ENCODE measurements at places on chromosomes 7 and 10.

- peak; percentile 37 for DNase-seq
Measured at GRCh38 chr10:132411561-132412253, 14.7 kb downstream of the PWWP2B start.

- DNase-seq = no peak
Measured at GRCh38 chr10:86188796-86189558, 177.6 kb downstream of the GRID1 start.

DNA sequence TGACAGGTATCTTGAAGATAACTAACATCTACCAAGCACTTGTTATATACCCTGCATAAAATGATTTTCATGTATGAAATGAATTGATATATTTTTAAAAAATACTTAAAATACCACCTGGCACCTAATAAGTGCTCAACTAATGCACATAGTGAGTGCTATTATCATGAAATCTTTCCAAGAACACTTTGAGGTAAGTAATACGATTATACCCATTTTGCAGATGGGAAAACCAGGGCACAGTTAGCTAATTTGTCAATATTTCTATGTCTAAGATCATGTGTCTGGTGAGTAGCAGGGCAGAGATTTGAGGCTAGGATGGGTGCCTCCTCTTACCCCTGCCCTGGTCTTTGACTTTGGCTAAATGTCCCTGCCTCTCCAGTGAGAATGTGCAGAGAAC lies 6.1 kb downstream of the DMBT1 start:
- no peak for DNase-seq

DNA sequence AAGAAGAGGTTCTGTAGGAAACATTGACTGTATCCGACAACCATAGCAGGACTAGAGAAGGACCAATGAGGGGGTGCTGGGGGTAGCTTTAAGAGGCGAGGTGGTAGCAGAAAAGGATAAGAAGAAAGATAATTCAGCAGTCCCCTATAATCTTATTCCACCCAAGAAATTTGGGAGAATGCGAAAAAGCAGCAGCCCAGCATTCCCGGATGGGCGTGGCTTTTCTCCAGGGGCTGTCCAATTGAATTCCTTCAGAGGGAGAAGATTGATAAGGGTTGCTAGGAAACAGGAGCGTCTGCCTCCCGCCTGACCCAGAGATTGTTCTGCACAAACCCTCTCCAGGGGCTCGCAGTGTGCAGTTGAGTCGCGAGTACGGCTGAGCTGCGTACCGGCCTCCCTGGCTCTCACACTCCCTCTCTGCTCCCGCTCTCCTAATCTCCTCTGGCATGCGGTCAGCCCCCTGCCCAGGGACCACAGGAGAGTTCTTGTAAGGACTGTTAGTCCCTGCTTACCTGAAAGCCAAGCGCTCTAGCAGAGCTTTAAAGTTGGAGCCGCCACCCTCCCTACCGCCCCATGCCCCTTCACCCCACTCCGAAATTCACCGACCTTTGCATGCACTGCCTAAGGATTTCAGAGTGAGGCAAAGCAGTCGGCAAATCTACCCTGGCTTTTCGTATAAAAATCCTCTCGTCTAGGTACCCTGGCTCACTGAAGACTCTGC lies at the start of gene GRM3:
GRM3 (plus strand) TSS at position 349 of the 721 bp plus-strand sequence. CDS start 121,237 bp downstream, outside the sequence.
- DNase-seq = no peak

GRCh38 chr10:119166118-119166500 lies 595 bp upstream of the SFXN4 start:
- DNase-seq = no peak

DNA sequence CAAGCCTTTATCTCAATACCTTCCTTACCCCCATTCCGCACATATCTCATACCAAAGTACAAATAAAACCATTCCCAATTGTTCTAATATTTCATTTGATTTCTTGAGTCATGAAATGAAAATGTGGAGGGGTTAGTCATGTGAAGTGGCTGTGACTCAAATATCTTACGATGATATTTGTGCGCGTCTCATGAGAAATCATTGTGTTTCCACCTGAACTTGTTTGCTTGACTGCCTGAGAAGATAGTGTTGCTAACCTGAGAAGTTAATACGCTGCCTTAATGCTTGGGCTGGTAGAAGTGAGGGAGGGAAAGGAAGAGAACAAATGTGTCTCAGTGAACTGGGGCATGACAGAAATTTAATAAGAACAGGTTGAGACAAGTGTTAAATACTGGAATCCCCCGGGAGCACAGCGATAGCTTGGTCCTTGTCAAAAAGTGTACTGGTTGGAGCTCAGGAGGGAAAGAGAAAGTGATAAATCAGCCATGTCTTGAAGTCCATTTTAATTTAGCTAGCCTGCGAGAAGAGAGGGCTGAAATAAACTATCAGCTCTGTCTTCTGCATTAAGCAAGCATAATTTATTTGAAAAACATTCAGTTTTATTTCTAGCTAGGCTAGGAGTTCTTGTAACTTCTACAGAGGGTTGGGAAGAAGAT lies 7.2 kb upstream of the EPHA1 start:
- DNase-seq = no peak

All from trophoblast cell (in vitro differentiated cells and primary cell).